ENCODE measurements at places on chromosomes 6 and 20.

DNA sequence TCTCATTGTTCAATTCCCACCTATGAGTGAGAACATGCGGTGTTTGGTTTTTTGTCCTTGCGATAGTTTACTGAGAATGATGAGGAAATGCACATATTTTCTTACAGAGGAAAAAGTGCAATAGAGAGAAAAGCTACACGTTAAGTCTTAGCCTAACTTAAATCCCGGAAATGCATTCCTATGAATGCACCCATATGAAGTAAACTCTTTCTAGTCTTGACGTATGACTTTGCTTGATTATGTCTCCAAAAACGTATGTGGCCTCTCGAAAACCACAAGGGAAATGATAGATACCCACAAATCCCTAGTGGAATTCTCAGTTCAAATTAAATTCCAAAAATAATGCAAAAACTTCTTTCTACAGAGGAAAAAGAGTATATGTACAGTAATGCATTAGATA, 90.7 kb upstream of the SASH1 start:
- no peak for DNase-seq

DNA sequence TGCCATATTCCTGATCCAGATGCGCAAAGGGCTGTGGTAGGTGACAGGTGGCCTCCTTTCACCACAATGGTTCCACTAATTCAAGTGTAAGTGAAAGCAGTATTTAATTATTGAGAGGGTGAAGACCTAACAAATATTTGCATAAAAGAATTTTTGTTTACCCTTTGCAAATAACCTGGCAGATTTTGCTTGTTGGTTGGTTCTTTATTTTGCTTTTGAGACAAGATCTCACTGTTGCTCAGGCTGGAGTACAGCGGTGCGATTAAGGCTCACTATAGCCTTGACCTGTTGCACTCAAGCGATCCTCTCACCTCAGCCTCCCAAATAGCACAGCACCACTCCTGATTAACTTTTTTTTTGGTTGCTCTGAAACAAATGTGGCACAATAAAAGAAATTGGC, 49.2 kb downstream of the PCNA start:
- no peak for DNase-seq

- no peak for DNase-seq
Measured at GRCh38 chr6:37919417-37920157, 100.1 kb downstream of the ZFAND3 start.

DNA sequence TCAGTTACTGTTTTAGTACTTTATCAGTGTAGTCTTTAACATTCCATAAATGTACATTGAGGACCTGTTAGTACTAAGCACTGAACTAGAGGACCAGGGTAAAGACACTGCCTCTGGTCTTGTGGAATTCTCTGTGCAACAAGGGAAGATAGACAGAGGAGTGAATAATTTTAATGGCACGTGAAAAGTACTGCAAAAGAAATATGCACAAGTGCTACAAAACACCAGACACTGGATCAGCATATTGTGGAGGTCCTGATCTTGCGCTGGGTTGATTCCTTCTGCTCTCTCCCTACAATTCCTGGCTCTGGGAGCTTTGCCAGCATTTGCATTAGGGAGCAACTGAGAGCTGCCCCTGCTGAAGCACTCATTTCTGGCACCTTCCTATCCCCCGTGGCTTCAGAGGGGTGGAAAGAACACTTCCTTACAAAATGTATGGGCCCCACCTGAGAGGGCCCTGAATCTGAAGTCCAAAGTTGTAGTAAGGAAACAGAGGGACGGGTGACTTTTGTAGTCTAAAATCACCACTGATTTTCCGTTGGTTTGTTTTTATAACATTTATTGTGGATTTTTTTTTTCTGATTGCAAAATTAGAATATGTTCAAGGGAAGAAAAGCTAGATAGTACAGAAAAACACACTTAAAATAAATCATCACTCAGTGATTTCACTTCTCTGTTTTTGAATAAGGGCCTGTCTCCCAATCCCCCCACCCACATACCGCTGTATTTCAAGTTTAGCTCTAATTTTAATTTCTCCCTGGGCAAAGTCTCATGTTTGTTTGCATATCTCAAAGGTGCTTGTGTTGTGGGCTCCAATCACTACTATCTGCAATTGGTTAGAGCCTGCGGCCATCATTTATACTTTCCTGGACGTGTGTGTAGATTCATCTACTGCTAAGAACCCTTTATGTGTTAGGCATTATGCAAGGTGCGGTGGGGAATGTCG, 4.9 kb downstream of the PKIG start:
- DNase-seq, result no peak

DNA sequence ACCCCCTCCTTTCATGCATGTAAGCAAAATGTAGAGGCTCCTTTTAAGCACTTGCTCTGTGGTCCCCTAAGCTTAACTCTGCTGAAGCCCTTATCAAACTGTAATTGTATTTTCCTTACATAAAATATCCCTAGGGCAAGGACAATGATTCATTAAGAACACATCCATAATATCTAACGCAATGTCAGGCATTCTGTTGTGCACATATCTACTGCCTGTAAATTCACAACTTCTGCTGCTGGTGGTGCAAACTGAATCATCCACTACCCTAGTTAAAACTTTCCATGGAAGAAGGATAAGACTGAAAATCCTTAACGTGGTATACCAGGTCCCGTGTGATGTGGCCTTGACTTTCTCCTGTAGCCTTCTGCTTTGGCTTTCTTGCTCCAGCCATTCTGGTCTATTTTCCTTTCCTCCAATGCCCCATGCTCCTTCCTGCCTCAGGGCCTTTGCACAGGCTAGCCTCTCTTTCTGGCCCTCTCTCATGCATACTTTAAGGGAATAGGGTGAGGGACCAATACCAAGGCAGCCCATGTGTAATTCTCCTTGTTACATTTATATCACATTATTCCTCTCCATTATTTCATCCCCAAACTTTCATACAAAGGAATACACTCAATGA, 113.6 kb upstream of the ZFP64 start:
- DNase-seq, result no peak

GRCh38 chr20:25319241-25320034, 71.2 kb downstream of the ABHD12 start:
- DNase-seq, result no peak
